Natural killer cell (primary cell): ENCODE measurements at places on chromosomes 11 and 22. TPM values are rescaled to one million over a fixed set of nuclear protein-coding genes. Genes with fewer than 3 reads are reported as not detected.
A peak's percentile ranks its signal among the peaks of the same experiment; 100 is the strongest.

OR51E2 gene
- not detected for total RNA-seq

MYBPC3 gene
- 0.53 TPM for total RNA-seq

DNA sequence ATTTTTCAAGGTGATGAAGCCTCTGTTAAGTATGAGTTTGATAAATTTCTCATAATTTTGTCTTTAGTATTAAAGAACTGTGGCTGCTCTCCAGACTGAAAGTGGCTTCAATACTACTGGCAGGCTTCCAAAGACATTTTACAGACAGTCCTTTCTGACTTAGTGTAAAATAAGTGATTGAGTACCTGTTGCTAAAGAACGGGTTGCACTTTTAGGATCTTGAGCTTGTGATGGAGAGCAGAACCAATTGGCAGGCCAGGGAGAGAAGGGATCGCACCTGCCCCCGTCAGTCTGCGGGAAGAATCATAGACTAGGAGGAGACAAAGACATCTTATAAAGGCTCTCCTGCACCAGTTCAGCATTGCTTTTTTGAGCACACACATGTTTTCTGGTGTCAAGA, 4.4 kb downstream of the NCAM1 start:
- no peak overlapping the region for H3K4me3 ChIP-seq
- DNase-seq, result no peak
- H3K36me3 ChIP-seq, result no peaks in the 10 kb centered on the region
- H3K4me1 ChIP-seq, result peaks cover 29% of the 10 kb centered on the region
- H3K27me3 ChIP-seq, result no peaks in the 10 kb centered on the region

GRCh38 chr11:75768909-75769771, 562 bp downstream of the DGAT2 start:
- H3K27me3 ChIP-seq, result peaks cover 12% of the 10 kb centered on the region
- no peak overlapping the region for H3K27ac ChIP-seq
- no peaks in the 10 kb centered on the region for H3K36me3 ChIP-seq
- peaks cover 34% of the 10 kb centered on the region for H3K4me1 ChIP-seq
- peak overlapping the region; percentile 31 for H3K4me3 ChIP-seq

DNA sequence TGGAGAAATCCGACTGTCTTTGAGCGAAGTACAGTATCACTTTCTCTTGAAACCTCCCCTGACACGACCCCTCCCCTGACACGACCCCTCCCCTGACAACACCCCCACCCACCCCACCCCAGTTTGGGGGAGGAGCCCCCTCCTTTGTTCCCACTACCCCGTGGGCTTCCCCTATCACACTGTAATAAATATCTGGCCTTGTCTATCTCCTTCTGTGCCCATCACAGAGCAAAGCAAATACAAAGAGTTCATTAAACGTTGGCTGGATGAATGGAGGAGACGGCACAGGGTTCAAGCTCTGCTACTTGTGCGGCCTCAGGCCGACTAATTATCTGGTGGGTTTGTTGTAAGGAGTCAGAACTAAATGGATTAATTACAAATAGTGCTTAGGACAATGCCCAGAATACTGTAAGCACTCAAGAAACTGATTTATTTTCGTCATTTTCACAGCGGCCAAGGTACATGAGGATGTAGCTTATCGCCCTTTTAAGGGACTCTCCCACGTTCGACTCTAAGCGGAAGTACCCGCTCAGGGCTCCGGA, 628 bp upstream of the GGA1 start:
- no peaks in the 10 kb centered on the region for H3K27me3 ChIP-seq
- H3K27ac ChIP-seq, result peak overlapping the region; percentile 94
- H3K4me1 ChIP-seq, result peaks cover 61% of the 10 kb centered on the region
- H3K4me3 ChIP-seq, result peak overlapping the region; percentile 84
- DNase-seq, result no peak

- DNase-seq, result no peak
- no peaks in the 10 kb centered on the region for H3K36me3 ChIP-seq
- H3K4me1 ChIP-seq, result no peaks in the 10 kb centered on the region
- no peaks in the 10 kb centered on the region for H3K27me3 ChIP-seq
- H3K27ac ChIP-seq, result no peak overlapping the region
- no peak overlapping the region for H3K4me3 ChIP-seq
Measured at GRCh38 chr11:85619499-85619898, 7.6 kb downstream of the DLG2 start.

DNA sequence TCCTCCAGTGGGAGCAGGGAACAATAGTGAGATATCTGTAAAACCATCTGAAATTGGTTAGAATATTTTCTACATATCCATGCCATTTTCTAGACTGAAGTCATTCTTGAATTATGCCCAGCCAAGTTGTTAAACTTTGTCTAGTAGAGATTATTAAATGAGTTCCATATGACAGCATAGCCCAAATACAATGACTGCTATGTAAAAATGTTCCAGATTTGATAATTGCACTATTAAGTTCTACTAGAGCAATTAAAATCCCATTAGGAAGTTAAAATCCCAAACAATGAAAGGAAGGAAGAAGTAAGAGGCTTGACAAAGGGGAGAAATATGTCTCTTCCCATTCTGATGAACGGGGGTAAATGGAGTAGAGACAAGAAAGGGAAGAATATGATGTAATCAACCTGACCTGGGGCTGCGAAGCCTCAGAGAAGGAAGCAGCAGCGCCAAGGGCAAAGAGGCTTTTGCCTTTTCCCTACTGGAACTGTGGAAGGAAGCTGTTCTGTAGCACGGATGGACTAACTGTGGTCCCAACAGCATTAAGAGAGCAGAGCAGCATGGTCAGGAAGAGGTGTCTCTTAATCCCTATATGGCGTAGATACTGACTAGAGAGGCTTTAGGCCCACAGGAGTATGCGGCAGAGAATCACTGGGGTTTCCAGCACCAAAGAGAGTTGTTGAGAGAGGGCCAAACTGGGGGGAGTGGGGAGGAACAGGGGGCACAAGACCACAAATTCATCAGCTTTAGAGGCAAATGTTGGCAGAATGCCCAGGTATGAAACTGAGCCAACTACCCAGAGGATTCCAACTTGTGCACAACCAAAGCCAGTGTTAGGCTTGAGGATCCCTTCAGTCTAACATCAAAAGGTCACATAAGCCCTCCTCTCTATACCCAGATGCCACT, 26.7 kb downstream of the RRP8 start:
- no peak for DNase-seq
- no peaks in the 10 kb centered on the region for H3K27me3 ChIP-seq
- no peaks in the 10 kb centered on the region for H3K4me1 ChIP-seq
- H3K27ac ChIP-seq, result no peak overlapping the region
- no peak overlapping the region for H3K4me3 ChIP-seq

GRCh38 chr11:76649851-76650372, 20.6 kb downstream of the LRRC32 start:
- no peak overlapping the region for H3K4me3 ChIP-seq
- no peak for DNase-seq
- H3K36me3 ChIP-seq, result no peaks in the 10 kb centered on the region
- no peaks in the 10 kb centered on the region for H3K4me1 ChIP-seq

DNA sequence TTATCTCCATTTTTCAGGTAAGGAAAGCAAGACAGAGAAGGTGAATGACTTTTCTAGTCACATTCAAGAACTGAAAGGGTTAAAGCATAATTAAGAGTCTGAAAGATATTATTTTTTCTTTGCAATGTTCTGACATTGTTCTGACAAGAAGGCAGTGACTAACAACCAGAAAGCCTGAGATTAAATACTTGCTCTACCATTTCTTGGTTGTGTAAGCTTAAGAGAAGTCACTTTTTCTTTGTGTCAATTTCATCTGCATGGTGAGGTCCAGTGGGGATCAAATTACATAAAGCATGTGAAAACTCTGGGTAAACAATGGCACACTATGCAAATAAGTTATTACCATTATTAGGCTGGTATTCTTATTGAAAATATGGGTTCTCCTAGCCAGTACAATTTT, 73.7 kb downstream of the PHF21A start:
- DNase-seq, result no peak
- no peaks in the 10 kb centered on the region for H3K4me1 ChIP-seq
- no peaks in the 10 kb centered on the region for H3K27me3 ChIP-seq
- peaks cover 2% of the 10 kb centered on the region for H3K36me3 ChIP-seq

- peaks cover 14% of the 10 kb centered on the region for H3K27me3 ChIP-seq
- H3K36me3 ChIP-seq, result no peaks in the 10 kb centered on the region
- peaks cover 17% of the 10 kb centered on the region for H3K4me1 ChIP-seq
- H3K4me3 ChIP-seq, result peak within 1 kb of the TSS; percentile 21
Measured at GRCh38 chr22:50481440-50482106, at the start of gene ADM2. ADM2 (plus strand) TSS chr22:50481543; CDS start chr22:50481848, 305 bp downstream.
